CD8-positive, alpha-beta memory T cell (primary cell): ENCODE measurements at places on chromosomes 7 and 10. TPM values are rescaled to one million over a fixed set of nuclear protein-coding genes. Genes with fewer than 3 reads are reported as not detected.

CALHM2 gene
- total RNA-seq = 20.4 TPM

CDHR3 gene
- 1.4 TPM for total RNA-seq

FANK1 gene
- 0.44 TPM for total RNA-seq

TMEM130 gene
- not detected for total RNA-seq

GRK5 gene
- total RNA-seq = 13.6 TPM

GPR85 gene
- not detected for total RNA-seq

UCMA gene
- total RNA-seq = not detected

- no peak overlapping the region for H3K4me3 ChIP-seq
- no peaks in the 10 kb centered on the region for H3K27me3 ChIP-seq
- H3K36me3 ChIP-seq = no peaks in the 10 kb centered on the region
- H3K27ac ChIP-seq = no peak overlapping the region
- no peak for DNase-seq
These were observed 89.2 kb upstream of the CTTNBP2 start for GRCh38 chr7:117962366-117962994.

- H3K27me3 ChIP-seq = no peaks in the 10 kb centered on the region
- H3K4me1 ChIP-seq = no peaks in the 10 kb centered on the region
These were observed 621.3 kb downstream of the ANKRD7 start for GRCh38 chr7:118845791-118846190.

DNA sequence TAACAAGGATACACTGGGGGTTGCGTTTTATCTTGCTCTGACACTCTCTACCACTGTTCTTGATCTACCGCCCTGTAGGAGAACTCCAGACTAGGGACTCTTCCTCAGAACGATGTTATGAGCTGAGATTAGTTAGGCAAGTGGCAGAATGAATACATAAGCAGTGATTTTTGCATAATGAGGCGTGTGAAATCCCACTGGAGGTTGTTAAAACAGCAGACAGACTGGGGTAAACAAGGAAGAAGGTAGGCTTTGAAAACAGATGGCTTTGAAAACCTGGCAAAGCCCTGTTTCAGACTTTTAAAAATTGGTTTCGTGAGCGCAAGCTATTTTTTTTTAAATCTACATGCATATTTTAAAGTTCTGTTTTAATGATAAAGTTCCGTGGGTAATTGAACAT lies 785.2 kb downstream of the TYW1 start:
- no peaks in the 10 kb centered on the region for H3K36me3 ChIP-seq
- H3K27ac ChIP-seq = no peak overlapping the region
- no peaks in the 10 kb centered on the region for H3K27me3 ChIP-seq
- H3K4me3 ChIP-seq = no peak overlapping the region

- DNase-seq = no peak
- no peak overlapping the region for H3K27ac ChIP-seq
These were observed 11.5 kb downstream of the TACR2 start for GRCh38 chr10:69405221-69405620.

- H3K27me3 ChIP-seq = no peaks in the 10 kb centered on the region
- H3K27ac ChIP-seq = no peak overlapping the region
- no peak overlapping the region for H3K4me3 ChIP-seq
- H3K4me1 ChIP-seq = no peaks in the 10 kb centered on the region
- no peak for DNase-seq
These were observed 65.3 kb downstream of the MACC1 start for GRCh38 chr7:20151708-20152456.

GRCh38 chr7:1210321-1210978 lies 22.2 kb upstream of the UNCX start:
- no peak overlapping the region for H3K27ac ChIP-seq
- peaks cover 7% of the 10 kb centered on the region for H3K27me3 ChIP-seq
- H3K4me1 ChIP-seq = no peaks in the 10 kb centered on the region
- no peaks in the 10 kb centered on the region for H3K36me3 ChIP-seq
- no peak for DNase-seq
- no peak overlapping the region for H3K4me3 ChIP-seq

DNA sequence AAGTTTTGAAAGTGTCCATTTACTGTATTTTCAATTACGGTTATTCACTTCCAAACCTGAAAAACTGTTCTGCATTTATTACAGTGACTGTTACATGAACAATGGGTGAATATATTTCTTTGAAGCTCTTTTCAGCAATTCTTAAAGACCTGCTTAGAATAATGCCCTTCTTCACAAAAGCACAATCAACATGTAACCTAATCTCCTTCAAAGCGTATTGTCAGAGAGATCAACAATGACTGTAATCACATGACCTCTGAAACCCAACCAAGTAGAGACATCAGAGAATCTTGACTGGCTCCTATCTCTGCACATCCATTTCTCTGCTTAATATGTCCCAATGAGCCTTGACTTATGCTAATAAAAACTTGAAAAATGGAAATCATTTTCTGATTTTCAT lies 126.7 kb downstream of the NRCAM start:
- no peak for DNase-seq
- no peak overlapping the region for H3K4me3 ChIP-seq
- H3K4me1 ChIP-seq = no peaks in the 10 kb centered on the region

DNA sequence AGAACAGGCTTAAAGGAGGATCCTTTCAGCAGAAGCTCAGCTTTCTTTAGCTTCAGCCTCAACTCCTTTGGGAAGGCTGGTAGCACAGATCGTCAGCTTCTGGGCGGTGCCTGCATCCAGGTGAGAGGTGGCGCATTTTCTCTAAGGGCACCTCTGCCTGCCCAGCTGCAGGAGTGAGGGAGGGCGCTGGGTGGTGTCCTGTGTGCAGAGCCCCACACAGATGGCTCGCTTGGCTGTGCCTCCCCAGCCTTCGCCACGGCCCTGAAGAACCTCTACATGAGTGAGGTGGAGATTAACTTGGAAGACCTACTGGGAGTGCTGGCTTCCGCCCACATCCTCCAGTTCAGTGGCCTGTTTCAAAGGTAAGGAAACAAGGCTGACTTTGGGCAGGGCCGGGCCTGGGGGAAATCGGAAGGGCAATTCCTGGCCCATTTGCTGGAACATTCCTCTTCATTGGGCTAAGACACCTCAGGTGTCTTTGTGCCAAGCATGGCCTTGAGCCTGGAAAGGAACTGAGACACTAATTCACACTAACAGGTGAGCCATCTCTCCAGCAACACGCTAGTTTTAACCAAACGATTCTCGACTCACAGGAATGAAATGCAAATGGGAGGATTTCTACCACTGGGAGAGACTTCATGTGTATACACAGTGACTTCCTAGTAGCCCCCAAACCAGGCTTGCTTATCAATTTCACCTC lies 19.9 kb downstream of the BTBD16 start:
- H3K36me3 ChIP-seq = no peaks in the 10 kb centered on the region
- no peak overlapping the region for H3K27ac ChIP-seq
- no peaks in the 10 kb centered on the region for H3K27me3 ChIP-seq
- H3K4me1 ChIP-seq = peaks cover 13% of the 10 kb centered on the region

DNA sequence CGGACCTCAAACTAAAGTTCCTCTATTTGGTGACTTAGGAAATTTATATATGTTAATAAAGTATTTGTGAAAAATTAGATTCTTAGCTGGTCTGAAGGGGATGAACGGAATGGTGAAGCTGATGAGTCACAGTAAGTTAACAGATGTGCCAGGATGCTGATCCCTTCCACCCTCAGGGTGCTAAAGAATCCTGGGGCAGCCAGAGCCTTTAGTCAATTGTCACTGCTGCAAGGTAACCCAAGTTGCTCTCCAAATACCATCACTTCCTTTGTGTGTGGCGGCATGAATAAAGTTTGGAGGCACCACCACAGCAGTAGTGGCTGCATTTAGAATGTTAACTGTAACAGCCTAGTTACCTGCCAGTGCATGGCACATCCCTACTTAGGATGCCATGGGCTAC lies 222.6 kb upstream of the PPP1R3A start:
- DNase-seq = no peak
- no peak overlapping the region for H3K4me3 ChIP-seq
- no peaks in the 10 kb centered on the region for H3K4me1 ChIP-seq
- no peaks in the 10 kb centered on the region for H3K36me3 ChIP-seq

DNA sequence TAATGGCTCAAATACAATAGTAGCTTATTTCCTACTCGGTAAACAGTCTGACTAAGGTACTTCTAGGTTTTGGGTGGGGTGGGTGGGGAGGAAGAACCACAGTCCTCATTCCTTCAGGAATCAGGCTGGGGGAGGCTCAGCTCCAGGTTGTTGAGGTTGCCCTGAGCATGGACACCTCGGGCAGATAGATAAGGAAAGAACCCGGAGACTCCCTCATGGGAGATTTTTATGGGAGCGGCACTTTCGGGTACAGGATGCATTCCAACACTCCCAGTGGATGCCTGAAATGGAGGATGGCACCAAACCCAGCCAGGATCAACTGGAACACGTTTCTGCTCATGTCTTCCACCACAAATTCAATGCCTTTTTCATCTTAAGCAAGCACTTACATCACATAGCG lies 5.5 kb upstream of the GSDME start:
- H3K27ac ChIP-seq = no peak overlapping the region
- no peaks in the 10 kb centered on the region for H3K36me3 ChIP-seq
- no peaks in the 10 kb centered on the region for H3K4me1 ChIP-seq
- DNase-seq = no peak

GRCh38 chr10:26157734-26158133 lies 58.8 kb upstream of the GAD2 start:
- no peak overlapping the region for H3K27ac ChIP-seq
- no peak overlapping the region for H3K4me3 ChIP-seq
- H3K36me3 ChIP-seq = no peaks in the 10 kb centered on the region
- no peaks in the 10 kb centered on the region for H3K4me1 ChIP-seq
- DNase-seq = no peak

GRCh38 chr10:86162036-86162435 lies 204.6 kb downstream of the GRID1 start:
- no peak overlapping the region for H3K27ac ChIP-seq
- no peak overlapping the region for H3K4me3 ChIP-seq
- no peak for DNase-seq
- no peaks in the 10 kb centered on the region for H3K36me3 ChIP-seq
- H3K27me3 ChIP-seq = no peaks in the 10 kb centered on the region

- no peaks in the 10 kb centered on the region for H3K27me3 ChIP-seq
- no peak overlapping the region for H3K4me3 ChIP-seq
- H3K36me3 ChIP-seq = peaks cover 21% of the 10 kb centered on the region
- DNase-seq = no peak
- no peak overlapping the region for H3K27ac ChIP-seq
These were observed 5.2 kb downstream of the FZD9 start for GRCh38 chr7:73438547-73439409.

GRCh38 chr10:11553773-11554381 lies 57.6 kb downstream of the USP6NL start:
- DNase-seq = no peak
- H3K4me1 ChIP-seq = peaks cover 7% of the 10 kb centered on the region
- H3K27me3 ChIP-seq = no peaks in the 10 kb centered on the region

DNA sequence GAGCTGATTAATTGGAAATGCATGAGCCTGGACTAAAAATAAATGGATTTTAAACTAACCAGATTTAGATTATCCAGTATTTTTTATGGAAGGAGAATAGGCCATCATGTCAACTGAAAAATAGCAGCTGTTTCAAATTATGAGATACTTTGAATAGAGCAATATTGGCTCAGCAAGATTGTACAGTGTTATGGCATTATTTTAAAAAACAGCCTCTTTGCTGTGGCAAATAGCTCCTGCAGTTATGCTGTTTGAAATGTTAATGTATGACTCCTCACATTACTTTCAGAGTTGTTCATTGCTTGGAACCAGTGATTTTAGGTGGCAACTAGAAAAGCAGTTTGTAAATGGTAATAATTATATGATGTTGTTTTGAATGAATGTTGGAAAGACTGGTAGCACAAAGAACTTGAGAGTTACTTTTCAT lies 244.5 kb downstream of the KIAA1217 start:
- DNase-seq = no peak
- H3K4me1 ChIP-seq = no peaks in the 10 kb centered on the region
- no peak overlapping the region for H3K27ac ChIP-seq

DNA sequence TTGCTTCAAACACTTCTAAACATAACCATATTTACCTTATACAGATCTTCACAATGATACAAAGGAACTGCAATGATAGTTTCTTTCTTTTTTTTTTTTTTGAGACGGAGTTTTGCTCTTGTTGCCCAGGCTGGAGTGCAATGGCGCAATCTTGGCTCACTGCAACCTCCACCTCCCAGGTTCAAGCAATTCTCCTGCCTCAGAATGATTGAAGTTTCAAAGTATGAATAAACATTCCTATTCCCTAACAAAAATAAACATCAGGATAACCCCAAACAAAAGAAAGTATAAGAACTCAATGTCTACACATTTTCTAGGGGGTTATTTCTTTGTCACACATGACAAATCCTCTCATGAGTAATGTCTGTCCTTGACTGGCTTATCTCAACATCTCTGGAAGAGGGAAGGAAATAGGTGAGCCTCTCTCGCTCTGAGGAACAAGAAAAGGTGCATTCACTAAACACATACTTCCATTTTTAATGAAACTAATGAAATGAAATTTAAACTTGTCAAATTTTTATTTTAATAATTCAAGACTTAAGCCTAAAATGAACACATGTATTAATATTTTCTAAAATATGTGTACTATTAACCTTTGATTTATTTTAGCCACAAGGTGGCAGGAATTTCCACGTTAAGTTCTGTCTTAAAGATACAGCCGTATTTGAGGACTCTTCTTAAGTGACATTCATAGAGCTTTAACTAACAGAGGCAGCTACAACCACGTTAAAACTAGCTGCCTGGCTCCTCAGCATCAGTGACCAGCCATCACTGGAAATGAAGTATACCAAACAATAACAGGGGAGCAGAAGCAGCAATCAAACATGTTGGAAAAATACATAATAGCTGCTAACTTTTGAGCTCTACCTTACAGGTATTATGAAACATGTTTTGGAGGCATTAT lies 58.3 kb downstream of the MALSU1 start:
- no peaks in the 10 kb centered on the region for H3K4me1 ChIP-seq
- H3K36me3 ChIP-seq = no peaks in the 10 kb centered on the region
- no peak for DNase-seq
- H3K27ac ChIP-seq = no peak overlapping the region
- no peak overlapping the region for H3K4me3 ChIP-seq

- H3K27me3 ChIP-seq = no peaks in the 10 kb centered on the region
- no peaks in the 10 kb centered on the region for H3K4me1 ChIP-seq
- peaks cover 33% of the 10 kb centered on the region for H3K36me3 ChIP-seq
- no peak overlapping the region for H3K27ac ChIP-seq
- no peak overlapping the region for H3K4me3 ChIP-seq
These were observed 163.6 kb downstream of the PIP4K2A start for GRCh38 chr10:22550732-22551131.

GRCh38 chr7:128791121-128791971 lies at the start of gene CCDC136:
Gene CCDC136, plus strand, starts transcription at chr7:128791968. Its CDS starts 444 bp downstream, at chr7:128792412.
- peak within 1 kb of the TSS; percentile 77 for H3K4me3 ChIP-seq
- peak; percentile 88 for DNase-seq
- no peaks in the 10 kb centered on the region for H3K36me3 ChIP-seq
- peak within 1 kb of the TSS; percentile 51 for H3K27ac ChIP-seq

- DNase-seq = no peak
- H3K27me3 ChIP-seq = no peaks in the 10 kb centered on the region
- H3K4me3 ChIP-seq = no peak overlapping the region
- H3K4me1 ChIP-seq = no peaks in the 10 kb centered on the region
- no peaks in the 10 kb centered on the region for H3K36me3 ChIP-seq
These were observed 30.5 kb downstream of the ARMC3 start for GRCh38 chr10:22958338-22958737.

GRCh38 chr10:11742009-11742778 lies at the start of gene ECHDC3:
Gene ECHDC3, plus strand, starts transcription at chr10:11742382. Its CDS starts 195 bp downstream, at chr10:11742577.
- no peaks in the 10 kb centered on the region for H3K27me3 ChIP-seq
- peak; percentile 20 for DNase-seq
- H3K27ac ChIP-seq = peak within 1 kb of the TSS; percentile 31
- H3K4me3 ChIP-seq = peak within 1 kb of the TSS; percentile 56
- H3K4me1 ChIP-seq = peaks cover 7% of the 10 kb centered on the region
- no peaks in the 10 kb centered on the region for H3K36me3 ChIP-seq
